ENCODE measurements at places on chromosomes 3 and 15.

DNA sequence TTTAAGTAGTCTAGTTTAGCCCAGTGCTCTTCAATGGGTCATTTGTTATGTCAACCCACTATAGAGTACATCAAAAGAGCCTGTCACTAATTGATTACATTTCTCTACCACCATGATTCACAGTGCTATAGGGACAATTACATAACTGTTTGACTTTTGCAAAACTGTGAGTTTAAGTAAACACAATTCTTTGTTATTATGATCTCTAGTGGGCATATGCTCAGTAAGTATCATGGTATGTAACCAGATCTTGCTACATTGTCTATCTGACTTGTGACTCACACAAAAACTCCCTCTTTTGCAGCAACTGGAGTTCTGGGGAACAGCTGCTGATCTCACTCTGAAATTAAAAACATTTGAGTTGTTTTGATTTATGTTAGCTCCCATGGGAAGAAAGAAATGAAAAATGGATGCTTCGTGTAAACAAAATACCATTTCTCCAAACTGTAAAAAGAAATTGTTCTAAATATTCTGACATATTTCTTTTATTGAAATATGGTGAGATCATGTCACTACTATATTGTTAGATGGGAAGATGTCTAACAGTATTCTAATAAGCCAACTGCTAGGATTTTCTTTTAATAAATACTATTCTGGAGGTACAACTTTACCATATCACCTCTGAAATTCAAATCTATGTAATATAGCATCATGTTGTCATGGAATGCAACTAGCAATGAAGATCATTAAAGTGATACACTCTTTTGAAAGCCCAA, 470.4 kb downstream of the ROBO1 start:
- peak; percentile 87 for DNase-seq

GRCh38 chr3:143001034-143001368, 369 bp upstream of the U2SURP start:
- DNase-seq, result no peak

DNA sequence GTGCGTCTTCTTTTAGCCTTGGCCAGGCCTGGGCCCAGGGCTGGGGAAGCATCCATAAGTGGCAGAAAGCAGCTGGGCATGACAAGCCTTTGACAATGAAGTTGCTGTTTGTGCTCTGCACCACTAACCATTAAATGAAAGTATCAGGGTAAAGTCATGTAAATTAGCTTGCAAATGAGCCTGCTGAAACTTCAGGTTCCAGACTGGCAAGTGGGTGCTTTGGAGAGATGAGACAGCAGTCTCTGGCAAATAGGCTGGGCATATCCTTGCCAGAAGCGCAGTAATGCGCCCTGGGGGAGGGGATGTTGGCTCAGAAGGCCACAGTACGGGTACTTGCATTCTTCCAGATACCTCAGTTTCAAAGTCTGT, 40.7 kb downstream of the RAB6B start:
- DNase-seq, result no peak

DNA sequence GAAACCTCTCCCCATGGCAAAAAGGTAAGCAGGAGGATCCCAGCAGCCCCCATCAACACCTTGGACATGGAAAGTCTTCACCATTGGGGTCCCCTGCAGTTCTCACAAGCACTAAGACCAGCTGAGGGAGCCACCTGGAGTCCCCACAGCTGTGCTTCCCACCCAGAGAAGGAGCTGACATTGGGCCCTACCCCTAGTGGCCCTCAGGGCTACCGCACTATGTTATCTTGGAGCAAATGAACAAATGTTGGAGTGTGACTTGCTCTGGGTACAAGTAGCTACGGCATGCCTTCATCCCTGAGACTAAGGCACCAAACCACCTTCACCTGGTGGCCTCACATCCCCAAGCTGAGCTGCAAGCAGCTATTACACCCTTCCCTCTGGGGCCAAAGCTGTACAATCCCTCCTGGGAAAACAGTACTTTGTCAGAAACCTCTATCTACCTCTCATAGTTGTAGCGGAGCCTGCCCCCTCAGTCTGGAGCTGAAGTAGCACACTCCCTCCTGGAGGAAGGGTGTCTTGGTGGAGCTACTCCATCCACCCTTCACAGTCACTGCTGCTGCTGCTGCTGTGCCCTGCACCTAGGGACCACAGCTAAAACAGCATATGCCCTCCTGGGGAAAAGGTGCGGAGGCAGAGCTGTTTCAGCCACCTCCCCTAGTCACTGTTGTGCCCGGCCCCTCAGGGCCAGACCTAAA, 42.7 kb downstream of the SERP1 start:
- no peak for DNase-seq

- DNase-seq, result no peak
Observed at GRCh38 chr3:152352554-152352953, 83.8 kb downstream of the MBNL1 start.

GRCh38 chr3:31541089-31541488, 8.4 kb downstream of the STT3B start:
- peak; percentile 58 for DNase-seq

DNA sequence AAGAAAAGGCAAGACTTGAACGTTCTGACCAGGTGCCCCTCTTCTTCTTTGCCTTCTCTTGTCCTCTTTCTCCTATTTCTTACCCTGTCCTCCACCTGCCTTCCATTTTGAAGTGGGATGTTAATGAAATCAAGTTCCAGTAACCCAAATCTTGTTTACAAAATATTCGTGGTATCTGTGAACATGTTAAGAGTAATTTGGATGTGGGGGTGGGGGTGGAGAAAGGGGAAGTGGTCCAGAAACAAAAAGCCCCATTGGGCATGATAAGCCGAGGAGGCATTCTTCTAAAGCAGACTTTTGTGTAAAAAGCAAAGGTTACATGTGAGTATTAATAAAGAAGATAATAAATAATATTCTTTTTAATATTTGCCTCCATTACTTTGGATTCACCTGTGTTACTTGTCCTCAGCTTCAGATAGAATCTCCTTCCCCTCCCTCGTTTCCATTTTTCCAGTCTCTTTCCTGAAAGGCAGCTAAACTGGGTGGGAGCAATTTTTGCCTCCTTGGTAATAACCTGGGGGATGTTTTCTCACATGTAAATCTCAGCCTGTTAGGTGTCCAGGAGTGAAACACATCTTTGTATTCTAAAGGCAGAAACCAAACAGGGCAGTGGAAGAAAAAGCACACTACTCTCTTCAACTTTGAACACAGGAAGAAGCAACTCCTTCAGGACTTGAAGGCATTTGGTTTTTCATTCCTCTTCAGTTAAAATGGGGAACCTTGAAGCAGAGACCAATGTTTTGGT, 3.2 kb downstream of the CHST2 start:
- DNase-seq, result no peak

GRCh38 chr3:52986938-52987337, 58.9 kb downstream of the SFMBT1 start:
- DNase-seq, result peak; percentile 43

GRCh38 chr3:114790752-114791151, 356.3 kb downstream of the ZBTB20 start:
- DNase-seq, result no peak

- peak; percentile 38 for DNase-seq
Observed at GRCh38 chr3:11643201-11643603, 513 bp downstream of the VGLL4 start.

GRCh38 chr3:151281671-151282324, 3.5 kb upstream of the P2RY14 start:
- no peak for DNase-seq

DNA sequence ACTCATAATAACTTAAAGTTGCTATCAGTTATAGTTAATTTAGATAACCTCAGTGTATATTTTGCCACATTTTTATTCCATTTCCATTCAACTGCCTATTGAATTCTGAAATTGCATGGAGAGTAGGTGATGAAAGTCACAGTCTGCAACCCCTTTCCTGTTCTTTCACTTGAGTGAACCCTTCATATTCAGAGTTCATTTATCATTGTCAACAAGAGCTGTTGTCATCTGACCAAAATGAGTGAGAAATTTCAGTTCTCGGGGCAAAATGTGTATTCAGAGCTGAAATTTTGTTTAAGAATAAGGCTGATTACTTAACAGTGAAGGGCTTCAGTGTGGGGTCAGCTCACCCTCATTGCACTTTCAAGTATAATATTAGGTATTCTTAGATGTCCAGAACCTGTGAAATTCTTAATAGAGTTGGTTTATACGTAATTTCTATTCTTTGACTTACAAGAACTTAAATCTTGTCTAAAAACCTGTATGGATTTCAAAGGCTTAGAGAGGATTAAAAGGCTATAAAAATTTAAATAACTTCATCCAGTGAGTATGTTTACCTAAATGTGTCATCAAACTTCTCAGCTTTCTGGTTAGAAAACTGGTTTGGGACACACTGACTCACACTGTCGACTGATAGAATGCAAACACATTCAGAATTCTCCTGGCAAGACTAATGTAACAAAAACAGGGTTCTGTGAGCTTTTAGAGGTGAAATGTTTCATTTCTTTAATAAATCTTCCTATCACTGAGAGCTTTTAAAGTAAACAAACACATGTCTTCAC, 92.2 kb downstream of the CMSS1 start:
- DNase-seq, result peak; percentile 94

DNA sequence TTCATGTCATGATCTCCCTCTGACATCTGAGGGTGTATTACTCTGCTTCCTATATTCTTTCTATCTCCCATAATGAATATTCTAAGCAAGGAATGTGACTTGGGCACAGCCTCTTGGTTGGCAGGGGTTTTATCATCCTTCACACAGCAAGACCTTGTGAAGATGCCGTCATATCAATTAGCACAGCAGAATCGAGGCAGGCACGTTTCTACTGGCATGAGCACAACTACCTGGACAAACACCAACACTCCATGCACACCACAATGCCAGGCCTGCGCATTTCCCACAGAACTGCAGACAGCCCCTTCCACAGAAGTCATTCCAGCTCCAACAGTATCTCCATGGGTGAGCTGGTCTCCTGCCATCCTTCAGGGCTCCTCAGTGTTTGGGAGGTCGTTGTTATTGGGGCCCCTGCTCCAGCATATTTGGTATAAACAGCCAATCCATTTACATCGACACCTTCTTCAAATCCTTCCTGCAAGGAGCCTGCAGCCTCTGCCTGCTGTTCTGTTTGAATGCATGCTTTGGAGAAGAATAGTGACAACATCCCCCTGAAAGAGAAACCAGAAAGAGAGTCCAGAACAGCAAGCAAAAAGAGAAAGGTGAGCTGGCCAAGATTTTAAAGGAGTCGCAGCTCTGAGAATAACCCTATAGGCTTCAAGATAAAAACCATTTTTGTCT, 275.5 kb downstream of the SHOX2 start:
- DNase-seq, result no peak

DNA sequence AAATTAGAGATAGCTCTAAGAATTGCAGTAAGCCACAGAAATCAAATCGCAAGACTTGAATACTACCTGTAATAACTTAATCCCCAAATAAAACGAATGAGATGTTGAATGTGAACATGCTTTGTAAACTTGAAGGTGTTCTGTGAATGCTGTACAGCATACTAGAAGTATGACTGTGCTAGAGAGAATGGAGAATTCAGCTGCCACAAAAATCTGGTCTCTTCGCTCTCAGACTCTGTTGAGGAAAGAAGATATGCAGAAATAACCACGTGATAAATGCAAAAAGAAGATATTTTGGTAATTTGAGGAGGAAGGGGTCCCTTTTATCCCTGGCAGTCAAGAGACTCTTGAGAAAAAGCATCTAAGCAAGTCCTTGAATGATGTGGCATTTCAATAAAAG, 37.3 kb downstream of the ZBTB38 start:
- no peak for DNase-seq

DNA sequence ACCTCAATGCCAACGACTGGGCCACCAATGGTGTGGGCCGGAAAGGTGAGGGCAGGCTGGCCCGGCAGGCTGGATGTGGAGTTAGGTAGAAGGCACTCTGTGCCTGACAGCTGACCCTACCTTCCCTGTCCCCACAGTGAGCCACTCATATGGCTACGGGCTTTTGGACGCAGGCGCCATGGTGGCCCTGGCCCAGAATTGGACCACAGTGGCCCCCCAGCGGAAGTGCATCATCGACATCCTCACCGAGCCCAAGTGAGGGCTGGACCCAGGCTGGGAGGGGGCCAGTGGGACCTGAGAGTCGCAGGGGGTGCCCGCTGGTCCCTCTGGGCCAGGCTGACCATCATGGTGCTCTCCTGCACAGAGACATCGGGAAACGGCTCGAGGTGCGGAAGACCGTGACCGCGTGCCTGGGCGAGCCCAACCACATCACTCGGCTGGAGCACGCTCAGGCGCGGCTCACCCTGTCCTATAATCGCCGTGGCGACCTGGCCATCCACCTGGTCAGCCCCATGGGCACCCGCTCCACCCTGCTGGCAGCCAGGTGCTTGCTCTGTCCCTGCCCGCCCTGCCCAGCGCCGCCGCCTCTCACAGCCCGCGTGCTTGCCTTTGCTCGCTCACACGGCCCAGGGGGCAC, 4.5 kb upstream of the FES start:
- DNase-seq, result no peak

DNA sequence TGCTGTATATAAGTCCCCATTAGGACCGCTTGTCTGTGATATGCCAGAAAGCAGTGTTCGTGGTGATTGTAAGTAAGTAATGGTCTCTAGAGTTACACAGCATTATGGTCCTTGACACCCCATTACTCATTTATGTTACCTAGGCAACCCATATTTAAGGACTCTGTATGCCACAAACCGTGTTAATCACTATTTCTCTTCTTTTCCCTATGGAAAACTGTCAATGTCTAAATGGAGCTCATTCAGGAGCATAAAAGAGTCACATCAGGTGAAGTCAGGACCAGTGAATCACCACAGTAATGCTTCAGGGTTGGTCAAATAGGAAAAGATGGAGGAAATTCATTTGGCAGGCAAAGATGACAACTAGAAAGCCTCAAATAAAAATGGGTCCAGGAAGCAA, 146.6 kb upstream of the PEX5L start:
- DNase-seq, result no peak

- DNase-seq, result no peak
Observed at GRCh38 chr15:81911022-81911971, 134.5 kb downstream of the MEX3B start.

- DNase-seq, result peak; percentile 19
Observed at GRCh38 chr3:169390741-169391305, 272.7 kb downstream of the MECOM start.

DNA sequence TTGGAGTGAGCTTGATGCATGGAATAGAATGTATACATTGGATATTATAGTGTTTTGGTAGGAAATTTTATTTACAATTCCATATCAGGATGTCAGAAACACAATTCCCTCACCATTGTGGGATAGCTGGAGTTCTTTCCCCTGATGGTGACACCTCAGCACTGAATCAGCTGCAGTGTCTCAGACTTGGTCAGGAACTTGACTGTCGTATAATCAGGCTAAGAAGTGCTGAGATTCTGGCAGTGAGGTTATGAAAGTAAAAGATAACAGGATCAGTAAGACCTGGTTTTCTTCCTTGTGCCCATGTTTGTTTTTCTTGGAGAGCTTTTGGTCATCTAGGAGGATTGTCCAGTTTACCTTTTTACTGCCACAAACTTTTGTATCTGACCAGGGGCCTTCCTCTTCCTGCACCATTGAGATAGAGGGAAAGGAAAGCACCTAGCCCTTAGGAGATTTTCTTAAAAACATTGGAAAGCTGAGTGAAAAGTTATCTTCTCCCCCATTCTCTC, 27.3 kb upstream of the ST3GAL6 start:
- DNase-seq, result peak; percentile 21

GRCh38 chr3:184694716-184695115, 17.1 kb downstream of the MAGEF1 start:
- DNase-seq, result peak; percentile 28

- no peak for DNase-seq
Observed at GRCh38 chr15:85690561-85691231, 104.0 kb downstream of the KLHL25 start.
